ENCODE measurements at places on chromosomes 1 and 21. TPM values are rescaled to one million over a fixed set of nuclear protein-coding genes. Genes with fewer than 3 reads are reported as not detected.

The OR2L5 gene
- not detected for polyA plus RNA-seq

The CASQ2 gene
- 0.02 TPM for polyA plus RNA-seq

The SPATA17 gene
- polyA plus RNA-seq = 0.89 TPM

The C1orf53 gene
- polyA plus RNA-seq = 4.6 TPM

The TOE1 gene
- 9.0 TPM for polyA plus RNA-seq

- no peak for DNase-seq
Observed at GRCh38 chr21:42456457-42456856, 39.6 kb downstream of the RSPH1 start.

DNA sequence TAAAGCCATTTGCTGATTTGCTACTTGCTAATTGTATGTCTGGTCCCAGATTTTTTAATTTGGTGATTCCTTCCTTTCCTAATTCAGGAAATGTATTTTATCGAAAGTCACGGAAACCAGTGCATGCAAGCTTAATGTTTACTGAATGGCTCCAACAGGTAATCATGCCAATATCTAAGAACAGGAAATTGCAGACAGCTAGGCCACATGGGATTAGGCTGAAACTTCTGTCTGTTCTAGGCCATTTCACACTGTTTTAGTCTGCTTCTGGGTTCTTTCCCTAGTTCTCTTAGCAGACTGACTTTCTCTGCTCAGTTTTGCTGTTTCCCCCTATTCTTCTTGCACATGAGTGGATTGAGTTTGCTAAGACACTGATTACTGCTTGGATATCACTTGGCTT is 111.4 kb downstream of the NTNG1 start:
- DNase-seq = no peak

DNA sequence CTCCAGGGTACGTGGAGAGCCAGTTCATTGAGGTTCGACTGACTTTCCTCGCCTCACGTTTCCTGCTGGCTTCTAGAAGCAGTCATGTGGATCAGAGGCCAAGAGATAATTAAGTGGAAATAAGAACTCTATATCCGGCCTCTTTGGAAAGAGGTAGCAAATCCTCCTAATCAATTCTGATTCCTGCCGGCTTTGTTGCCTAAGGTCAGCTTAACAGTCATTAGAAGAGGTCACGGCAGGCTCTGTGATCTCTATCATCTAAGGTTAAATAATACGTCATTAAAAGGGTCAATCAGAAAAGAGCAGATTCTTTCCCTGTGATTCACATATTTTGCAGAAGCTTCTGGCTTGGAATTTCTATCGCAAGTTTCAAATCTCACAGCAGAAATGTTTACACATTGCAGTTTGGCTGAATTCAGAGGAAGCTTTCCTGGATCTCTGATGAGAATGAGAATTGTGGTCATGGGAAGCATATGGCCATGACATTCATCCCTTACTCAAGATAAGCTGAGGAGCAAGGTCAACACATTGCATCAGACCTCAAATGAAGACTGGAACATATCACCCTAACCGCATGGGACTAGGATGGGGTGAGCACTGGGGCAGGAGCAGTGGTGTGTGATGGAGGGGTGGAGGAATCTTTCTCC is 189.4 kb downstream of the PBX1 start:
- DNase-seq = peak; percentile 100

DNA sequence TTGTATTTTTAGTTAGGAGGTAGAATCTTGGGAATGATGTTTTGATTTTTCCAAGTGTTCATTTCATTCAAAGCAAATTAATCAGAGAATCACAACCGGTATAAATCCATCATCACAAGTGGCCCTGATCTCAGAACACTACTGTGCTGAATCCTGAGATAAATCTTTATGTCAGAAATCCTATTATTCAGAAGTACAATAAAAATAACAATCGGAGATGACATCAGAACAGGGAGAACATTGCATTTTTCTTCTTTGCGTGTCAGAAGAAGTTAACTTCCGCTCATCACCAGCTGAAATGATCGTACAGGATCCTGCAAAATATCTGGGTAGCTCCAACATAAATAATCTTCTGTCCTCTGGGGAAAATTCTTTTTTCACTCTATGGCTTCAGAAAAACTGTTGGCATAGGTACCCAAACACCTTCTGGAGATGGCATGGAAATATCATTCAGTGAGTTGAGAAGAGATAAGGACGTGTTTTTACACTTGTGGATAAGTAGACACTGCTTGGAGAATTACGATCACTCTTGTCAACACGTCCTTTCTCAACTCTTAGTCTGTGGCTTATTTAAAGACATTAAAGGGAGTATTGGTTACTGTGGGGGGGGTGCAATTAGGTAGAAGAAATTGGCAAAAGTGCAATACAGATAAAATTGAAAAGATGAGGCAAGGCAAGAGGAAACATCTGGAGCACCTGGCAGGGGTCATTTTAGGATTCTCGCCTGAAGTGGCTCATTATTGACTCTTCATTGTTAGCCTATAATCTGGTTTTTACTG is 46.9 kb upstream of the SMYD2 start:
- DNase-seq = no peak

- DNase-seq = no peak
Observed at GRCh38 chr1:201758499-201759050, 70.4 kb upstream of the IPO9 start.

- DNase-seq = peak; percentile 34
Observed at GRCh38 chr1:101136271-101136670, 100.5 kb upstream of the S1PR1 start.

GRCh38 chr1:165052936-165053335 is 303.6 kb downstream of the LMX1A start:
- no peak for DNase-seq

GRCh38 chr1:16126743-16127515 is 28.9 kb downstream of the EPHA2 start:
- no peak for DNase-seq

- no peak for DNase-seq
Observed at GRCh38 chr1:182111496-182111895, 50.0 kb upstream of the ZNF648 start.

GRCh38 chr1:186125035-186125434 is 250.0 kb downstream of the TPR start:
- DNase-seq = no peak

DNA sequence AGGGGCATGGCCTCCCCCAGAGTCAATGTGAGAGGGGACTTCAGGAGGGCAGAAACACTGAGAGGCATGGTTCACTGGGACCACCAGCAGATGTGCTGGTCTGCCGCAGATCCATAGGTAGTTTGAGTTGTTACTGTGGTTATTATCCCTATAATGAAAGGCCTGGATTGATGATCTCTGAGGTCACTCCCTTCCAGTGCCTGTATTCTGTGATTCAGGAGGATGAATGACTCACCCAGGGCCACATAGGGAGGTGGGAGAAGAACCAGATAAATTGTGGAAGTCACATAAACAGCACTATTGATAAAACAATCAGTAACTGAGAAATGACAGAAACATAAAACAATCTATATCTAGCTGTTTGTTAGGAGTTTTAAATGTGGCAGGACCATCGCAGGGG is 22.7 kb upstream of the ACTL8 start:
- DNase-seq = peak; percentile 24

DNA sequence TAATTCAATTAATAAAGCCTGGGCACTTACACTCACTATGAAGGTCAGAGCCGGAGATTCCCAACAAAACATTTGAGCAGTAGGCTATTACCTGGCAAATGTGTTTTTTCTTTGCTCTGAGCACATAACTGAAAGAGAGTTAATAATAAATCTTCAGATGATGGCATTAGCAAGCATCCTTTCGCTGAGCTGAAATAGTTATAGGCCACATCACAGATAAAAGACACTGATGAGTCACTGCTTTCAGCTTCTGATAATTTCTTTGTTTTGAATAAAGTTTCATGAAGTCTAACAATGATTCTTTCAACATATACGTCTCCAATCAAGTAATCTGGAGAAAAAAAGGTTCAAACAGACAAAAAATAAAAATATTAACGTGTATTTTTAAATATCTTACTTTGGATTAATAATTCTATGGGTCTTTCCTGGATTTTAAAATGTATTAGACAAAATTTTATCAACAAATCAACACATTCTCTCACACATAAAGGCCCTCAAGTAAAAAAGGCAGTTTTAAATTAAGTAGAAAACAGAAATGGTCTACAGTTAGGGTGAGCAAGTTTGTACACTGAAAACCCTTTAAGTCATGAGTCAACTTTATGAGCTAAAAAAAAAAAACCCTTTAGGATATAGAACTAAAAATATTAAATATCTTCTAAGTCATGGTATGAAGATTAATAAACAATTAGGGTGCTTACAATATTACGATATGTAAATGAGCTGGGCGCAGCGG is 33.1 kb downstream of the LTN1 start:
- peak; percentile 74 for DNase-seq

GRCh38 chr21:44767834-44768831 is 33.5 kb downstream of the UBE2G2 start:
- no peak for DNase-seq

DNA sequence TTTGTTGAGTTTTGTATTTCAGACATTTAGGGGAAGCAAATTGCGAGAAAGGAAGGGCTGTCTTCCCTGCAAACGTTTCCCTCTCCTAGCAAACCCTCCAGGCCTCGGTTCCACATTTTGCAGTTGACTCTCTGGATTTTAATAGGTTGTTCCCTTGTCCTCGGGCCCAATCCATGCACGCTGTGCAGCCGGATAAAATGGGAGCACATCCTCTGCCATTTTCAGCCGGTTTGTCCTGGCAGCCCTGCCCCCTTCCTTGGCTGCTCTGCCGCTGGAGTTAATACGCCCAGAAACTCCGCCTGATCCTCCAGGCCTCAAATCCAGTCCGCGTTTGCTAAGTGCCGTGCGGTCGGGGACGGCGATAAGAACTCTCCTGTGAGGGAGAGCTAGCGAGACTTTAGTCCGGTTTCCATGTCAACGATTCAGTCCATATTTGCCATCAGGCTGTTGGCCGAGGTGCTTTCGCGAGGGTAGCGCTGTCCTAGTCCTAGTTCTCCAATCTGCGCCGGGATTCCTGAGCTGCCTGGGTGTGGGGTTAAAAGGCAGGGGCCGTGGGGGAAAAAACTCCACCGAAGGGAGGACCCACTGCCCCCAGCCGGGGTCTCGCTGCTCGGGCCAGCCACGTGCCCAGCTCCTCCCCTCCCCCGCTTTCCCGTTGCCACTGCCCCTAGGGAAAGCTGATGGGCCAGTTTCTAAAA is 2.9 kb upstream of the ARID1A start:
- peak; percentile 100 for DNase-seq

GRCh38 chr1:162541619-162542141 is 19.8 kb upstream of the UAP1 start:
- DNase-seq = peak; percentile 95

DNA sequence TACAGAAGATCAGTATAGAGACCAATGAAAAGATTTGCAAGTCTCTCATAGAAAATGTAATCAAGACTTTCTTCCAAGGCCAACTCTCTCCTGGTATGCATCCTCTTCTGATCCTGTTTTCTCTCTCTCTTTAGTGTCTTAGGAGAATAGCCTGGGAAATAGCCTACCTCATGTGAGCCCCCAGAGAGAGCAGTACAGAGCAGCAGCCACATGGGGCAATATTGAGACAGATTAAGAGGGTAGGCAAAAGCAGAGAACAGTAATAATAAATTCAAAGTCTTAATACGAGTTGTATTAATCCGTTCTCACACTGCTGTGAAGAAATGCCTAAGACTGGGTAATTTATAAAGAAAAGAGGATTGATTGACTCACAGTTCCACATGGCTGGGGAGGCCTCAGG is 61.4 kb downstream of the RNASEL start:
- DNase-seq = no peak

- peak; percentile 41 for DNase-seq
Observed at GRCh38 chr1:97364086-97364485, 556.7 kb downstream of the DPYD start.

DNA sequence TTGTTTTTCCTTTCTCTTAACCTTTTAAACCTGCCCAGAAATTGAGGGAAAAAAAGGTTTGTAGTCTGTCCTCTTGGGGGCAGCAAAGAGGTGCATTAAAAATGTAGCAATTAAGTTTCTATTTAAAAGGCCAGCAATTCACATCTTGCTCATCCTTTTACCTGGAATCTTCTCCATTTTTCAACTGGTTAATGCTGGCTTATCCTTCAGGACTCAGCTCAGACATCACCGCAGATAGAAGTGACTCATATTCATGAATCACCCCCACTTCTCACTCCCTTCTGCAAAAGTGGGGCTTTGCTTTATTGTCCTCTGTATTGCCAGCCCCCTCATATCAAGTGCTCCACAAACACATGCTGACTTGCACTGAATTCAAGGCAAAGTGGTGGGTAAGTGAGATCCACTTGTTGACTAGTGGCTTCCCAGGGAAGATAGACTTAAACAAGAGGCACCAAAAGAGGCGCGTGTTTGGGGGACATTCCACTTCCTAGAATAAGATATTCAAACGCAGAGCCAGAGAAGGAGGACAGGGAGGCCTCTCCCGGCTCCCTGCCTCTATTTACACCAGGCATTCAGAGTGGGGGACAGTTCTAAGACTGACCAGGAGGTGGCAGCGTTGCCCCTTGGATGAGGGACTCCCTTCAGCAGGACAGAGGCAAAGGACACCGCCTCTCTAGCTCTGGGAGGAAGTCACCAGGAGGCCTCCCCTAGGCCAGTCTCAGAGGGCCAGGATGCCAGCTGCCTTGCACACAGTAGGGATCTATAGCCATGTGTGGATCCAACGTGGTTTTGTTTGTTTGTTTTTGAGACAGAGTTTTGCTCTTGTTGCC is 23.2 kb upstream of the ZNF648 start:
- DNase-seq = peak; percentile 54

Data from fibroblast of lung (primary cell).